Stimulated activated CD4-positive, alpha-beta T cell treated with anti-CD3 and anti-CD28 coated beads, TNF-alpha, amount 100 ng/mL, for 48 hours (primary cell): ENCODE measurements at places on chromosomes 6 and 20.

- DNase-seq, result no peak
Observed at GRCh38 chr6:106450653-106451052, 90.1 kb downstream of the CRYBG1 start.

DNA sequence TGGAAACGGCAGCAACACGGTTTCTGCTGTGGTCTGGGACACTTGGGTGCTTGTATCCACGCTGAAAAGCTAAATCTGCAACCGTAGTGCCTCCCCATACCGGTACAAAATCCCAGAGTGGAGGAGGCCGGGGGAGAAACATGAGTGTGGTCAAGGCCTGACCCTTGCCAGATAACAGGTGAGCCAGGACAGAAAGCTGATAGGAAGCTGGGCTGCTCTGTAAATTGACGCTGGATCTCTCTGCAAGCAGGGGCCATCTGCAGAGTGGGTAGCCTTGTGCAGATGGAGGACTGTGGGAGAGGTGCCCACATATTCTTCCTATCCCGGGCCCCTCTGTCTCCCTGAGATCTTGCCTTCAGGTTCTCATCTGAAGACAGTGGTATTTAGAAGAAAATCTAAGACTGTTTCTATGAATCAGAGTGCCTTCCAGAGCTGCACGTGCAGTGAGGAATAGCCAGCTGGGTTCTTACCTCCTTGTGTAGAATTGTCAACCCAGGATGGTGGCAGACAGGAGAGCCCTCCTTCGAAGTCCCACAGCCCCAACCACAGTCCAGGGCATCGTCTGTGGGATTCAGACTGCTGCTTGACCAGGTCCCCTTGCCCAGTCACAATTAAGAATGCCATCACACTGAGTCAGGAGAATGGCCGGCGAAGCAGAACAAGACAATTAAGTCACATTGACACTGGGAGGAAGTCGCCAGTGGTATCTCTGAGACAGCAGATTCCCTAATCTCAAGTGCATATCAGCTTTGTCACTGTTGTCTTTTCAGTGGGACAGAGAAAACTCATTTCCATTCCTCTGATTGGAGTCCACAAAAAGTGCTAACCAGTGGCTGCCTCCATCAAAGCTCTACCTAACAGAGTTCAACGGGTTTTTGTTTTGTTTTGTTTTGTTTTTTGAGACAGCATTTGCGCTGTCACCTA, 100.0 kb upstream of the RIPOR2 start:
- DNase-seq, result no peak

- no peak for DNase-seq
Observed at GRCh38 chr20:8858181-8858787, 210.6 kb upstream of the PLCB4 start.

- no peak for DNase-seq
Observed at GRCh38 chr6:145784683-145785082, 29.9 kb downstream of the FBXO30 start.

- DNase-seq, result no peak
Observed at GRCh38 chr6:33508935-33509926, 54.9 kb downstream of the ZBTB9 start.

- no peak for DNase-seq
Observed at GRCh38 chr6:40778918-40779317, 191.8 kb upstream of the LRFN2 start.

DNA sequence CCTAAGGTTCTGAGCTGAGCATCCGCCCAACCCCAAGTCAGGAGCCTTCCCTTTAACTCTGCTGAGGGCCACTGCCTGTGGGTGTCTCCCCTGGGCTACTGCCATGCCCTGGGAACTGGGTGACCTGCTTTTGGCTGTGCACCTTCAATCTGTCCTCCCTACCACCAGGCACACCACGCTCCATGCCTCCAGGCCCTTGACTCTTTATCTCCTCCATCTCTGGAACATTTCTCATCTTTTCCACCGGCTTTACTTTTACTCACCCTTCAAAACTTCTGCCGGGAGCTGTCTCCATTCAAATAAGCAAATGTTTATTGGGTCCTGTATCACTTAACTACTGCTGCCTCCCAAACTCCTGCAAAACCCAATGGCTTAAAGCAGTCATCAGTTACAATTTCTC, 83.3 kb upstream of the NHSL1 start:
- no peak for DNase-seq

- no peak for DNase-seq
Observed at GRCh38 chr6:4592026-4592425, 184.2 kb upstream of the CDYL start.

DNA sequence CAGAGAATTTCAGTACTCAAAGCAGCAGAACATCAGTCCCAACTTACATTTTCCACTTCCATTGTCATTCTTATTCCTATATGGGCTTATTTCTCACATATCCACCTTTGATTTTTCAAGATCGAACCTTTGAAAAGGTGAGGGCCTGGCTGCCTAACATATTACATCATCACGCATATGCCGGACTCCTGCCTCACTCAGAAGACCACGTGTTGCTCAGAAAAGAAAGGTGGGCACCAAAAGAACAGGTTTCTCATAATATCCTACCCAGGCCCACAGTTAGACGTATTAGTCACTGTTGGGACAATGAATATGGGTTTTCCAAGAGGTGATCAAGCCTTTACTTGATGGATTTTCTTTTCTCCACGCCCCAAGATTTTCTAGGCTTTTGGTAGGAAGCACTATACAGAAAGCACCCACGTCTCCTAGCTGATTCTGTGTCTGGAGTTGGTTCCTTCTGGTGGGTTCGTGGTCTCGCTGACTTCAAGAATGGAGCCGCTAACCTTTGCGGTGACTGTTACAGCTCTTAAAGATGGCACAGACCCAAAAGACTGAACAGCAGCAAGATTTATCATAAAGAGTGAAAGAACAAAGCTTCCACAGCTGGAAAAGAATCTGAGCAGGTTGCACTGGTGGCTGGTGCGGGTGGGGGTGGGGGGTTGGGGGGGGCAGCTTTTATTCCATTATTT, 168.9 kb downstream of the ATXN1 start:
- no peak for DNase-seq

- DNase-seq, result no peak
Observed at GRCh38 chr20:49292010-49292409, 14.2 kb upstream of the ZNFX1 start.

- DNase-seq, result no peak
Observed at GRCh38 chr20:57714409-57715267, 4.8 kb upstream of the PMEPA1 start.

DNA sequence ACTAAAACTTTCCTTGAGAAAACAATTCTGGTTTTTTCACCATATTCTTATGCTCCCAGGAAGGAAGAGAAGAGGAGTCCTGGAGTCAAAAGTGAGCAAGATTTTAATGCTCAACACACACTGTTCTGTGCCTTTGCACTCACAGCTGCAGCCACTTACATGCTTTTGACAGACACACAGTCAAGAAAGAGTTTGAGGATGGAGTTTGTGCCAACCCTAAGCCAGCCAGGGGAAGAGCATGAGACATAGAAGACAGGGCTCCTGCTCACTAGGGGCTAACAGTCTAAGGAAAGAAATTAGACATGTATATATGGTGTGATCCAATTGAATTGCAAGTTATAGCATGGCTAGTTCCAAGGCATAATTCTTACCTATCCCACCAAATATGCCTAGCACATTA, 37.1 kb upstream of the IL17A start:
- no peak for DNase-seq

- no peak for DNase-seq
Observed at GRCh38 chr20:48461091-48461734, 366.6 kb downstream of the PREX1 start.

GRCh38 chr20:2655331-2656116, 3.1 kb downstream of the NOP56 start:
- no peak for DNase-seq

DNA sequence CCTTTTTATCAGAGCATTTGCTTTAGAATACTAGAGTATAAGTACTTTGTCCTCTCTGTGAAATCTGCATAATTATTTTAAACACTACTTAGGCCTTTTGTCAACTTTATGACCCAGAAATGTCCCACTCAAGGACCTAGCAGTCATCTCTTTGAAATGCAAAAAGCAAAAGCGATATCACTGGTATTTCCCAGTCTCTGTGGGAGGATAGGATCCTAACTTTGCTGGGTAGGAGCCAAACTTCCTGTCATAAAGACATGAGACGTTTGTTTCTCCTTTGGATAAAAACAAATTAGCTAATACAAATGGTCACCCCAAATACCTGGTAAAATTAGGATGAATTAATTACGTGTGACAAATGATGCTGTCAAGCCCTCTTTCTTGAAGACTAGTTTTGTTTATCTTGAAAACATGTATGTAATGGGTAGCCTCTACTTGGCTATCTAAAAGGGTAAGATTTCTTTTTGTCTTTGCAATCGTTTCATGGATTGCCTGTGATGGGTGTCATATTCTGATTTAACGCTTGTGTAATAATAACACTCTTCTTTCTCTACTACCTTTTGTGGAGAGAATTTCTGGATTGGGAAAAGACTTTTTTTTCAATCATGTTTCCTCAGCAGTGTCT, 36.2 kb downstream of the DCDC2 start:
- no peak for DNase-seq

DNA sequence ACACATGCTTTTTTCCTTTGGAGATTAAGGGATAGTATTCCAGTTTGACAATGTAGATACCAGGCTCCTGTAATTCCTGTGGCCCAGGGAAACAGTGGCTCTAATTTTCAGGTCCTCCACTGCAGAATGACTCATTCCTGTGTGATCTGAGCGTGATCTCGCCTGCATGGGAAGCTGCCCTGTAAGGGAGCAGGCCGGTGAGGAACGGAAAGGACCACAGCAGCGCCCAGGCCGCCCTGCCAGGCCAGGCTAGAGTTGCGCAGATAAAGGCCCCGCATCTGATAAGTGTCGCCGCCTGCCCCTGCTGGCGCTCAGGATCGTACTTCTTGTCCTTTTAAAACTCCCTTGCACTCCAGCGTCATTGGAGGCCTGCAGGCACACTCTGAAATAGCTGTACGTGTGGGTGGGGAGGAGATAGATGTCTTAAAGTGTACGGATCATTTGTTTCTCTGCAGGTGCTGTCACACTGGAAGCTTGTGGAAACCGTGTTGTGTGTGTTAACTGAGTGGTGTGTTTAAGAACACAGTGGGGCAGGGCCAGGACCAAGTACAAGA, 60.7 kb downstream of the SYNJ2 start:
- DNase-seq, result no peak
